ENCODE measurements at places on chromosomes 7 and 10.

DNA sequence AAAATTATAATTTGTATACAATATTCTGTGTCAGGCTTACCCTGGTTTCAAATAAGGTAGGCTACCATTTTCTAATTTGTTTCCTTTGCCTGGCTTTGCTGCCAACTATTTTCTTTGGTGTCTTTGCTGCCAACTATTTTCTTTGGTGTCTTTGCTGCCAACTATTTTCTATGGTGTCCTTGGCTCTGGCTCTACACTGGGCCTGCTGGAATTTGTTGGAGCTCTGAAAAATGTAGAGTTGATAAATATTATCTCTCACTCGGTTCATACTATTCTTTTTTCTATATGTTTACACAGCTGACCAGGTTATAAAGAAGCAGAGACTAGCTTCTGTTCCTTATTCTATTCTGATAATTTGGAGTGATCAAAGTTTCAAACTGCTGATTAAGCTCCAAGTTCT, 768.0 kb upstream of the PHF14 start:
- no peak overlapping the region for H3K27ac ChIP-seq
- H3K4me1 ChIP-seq: no peaks in the 10 kb centered on the region
- no peak for DNase-seq
- H3K27me3 ChIP-seq: no peaks in the 10 kb centered on the region
- no peak overlapping the region for H3K4me3 ChIP-seq
- no peaks in the 10 kb centered on the region for H3K36me3 ChIP-seq

DNA sequence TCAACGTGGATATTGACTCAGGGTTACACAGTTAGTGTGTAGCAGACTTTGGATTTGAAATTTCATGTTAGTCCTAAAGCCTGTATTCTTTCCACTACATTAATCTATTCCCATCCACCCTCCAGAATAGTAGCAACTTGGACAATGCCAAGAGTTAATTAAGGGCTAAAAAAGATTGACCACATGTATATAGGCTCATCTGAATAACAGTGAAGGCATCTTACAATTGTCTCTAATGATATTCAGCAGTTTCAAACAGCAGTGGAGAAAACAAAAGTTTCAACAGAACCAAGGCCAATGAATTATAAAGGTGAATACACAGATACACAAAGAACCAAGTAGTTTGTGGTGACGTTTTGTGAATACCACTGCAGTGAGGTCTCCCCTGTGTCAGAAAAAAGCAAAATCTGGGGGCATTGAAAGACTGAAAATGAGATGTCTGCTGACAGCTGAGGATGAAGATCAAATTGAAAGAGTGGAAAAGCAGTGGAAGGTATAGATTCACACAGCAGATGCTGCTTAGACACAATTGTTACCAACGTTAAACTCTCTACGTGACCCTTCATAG, 202.8 kb downstream of the SEMA3E start:
- no peak overlapping the region for H3K4me3 ChIP-seq
- H3K4me1 ChIP-seq: no peaks in the 10 kb centered on the region
- no peaks in the 10 kb centered on the region for H3K27me3 ChIP-seq
- H3K27ac ChIP-seq: no peak overlapping the region
- no peaks in the 10 kb centered on the region for H3K36me3 ChIP-seq

GRCh38 chr10:102188298-102188940, 36.2 kb downstream of the NOLC1 start:
- H3K27ac ChIP-seq: no peak overlapping the region
- peaks cover 6% of the 10 kb centered on the region for H3K4me1 ChIP-seq
- no peak overlapping the region for H3K4me3 ChIP-seq
- DNase-seq: no peak
- no peaks in the 10 kb centered on the region for H3K27me3 ChIP-seq
- H3K36me3 ChIP-seq: no peaks in the 10 kb centered on the region

DNA sequence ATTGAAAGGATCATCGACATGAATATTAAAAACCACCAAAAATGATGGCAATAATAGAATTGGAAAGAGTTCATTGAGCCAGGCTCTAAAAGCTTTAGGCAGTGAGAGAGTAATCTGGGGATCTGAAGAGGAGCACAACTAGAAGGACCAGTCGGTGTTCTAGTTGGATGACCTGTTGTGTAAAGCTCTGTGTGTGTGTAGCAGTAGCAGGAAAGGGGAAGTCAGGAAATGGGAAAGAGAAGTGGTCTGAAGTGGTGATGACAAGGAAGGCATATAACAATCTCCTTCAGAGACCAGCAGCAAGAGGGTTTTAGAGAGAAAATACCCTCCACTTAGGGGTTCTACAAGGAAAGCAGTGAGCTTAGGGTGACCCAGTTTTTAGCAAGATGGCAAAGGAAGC, 539.2 kb downstream of the HTR7 start:
- H3K4me3 ChIP-seq: no peak overlapping the region
- H3K27me3 ChIP-seq: peaks cover 2% of the 10 kb centered on the region
- H3K36me3 ChIP-seq: no peaks in the 10 kb centered on the region
- DNase-seq: no peak
- no peaks in the 10 kb centered on the region for H3K4me1 ChIP-seq

GRCh38 chr10:60444494-60445064, 54.9 kb upstream of the ANK3 start:
- H3K4me1 ChIP-seq: peaks cover 12% of the 10 kb centered on the region
- H3K27ac ChIP-seq: no peak overlapping the region
- no peaks in the 10 kb centered on the region for H3K27me3 ChIP-seq
- H3K4me3 ChIP-seq: no peak overlapping the region

GRCh38 chr7:111238886-111239285, 148.0 kb downstream of the LRRN3 start:
- DNase-seq: no peak
- H3K27me3 ChIP-seq: no peaks in the 10 kb centered on the region
- no peak overlapping the region for H3K27ac ChIP-seq

DNA sequence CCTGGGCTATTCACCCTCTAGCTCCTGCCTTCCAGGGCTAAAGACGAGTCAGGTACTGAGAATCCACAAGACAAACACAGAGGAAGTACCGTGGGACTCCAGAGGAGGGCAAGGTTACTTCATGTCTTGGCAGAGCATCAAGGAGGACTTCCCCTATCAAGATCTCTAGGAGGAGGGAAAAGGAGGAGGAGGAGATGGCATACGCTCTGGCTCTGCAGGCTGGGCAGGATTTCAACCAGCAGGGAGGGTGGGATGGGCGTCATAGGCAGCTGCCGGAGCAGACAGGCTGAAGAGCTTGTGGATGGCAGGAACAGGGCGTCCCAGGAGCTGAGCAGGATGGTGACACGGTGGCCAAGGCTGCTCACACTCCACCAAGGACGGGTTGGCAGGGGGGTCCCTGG, 21.3 kb downstream of the MDH2 start:
- no peak overlapping the region for H3K4me3 ChIP-seq
- H3K4me1 ChIP-seq: no peaks in the 10 kb centered on the region
- H3K27me3 ChIP-seq: no peaks in the 10 kb centered on the region
- DNase-seq: no peak
